ENCODE measurements at places on chromosomes 7 and 10. TPM values are rescaled to one million over a fixed set of nuclear protein-coding genes. Genes with fewer than 3 reads are reported as not detected.

HMX3 gene
- 0.16 TPM for total RNA-seq

GJD4 gene
- not detected for total RNA-seq

CLEC5A gene
- not detected for total RNA-seq

SEMA3E gene
- total RNA-seq = 0.79 TPM

MLXIPL gene
- total RNA-seq = 0.16 TPM

FFAR4 gene
- not detected for total RNA-seq

SPDYE2 gene
- total RNA-seq = not detected

FGL2 gene
- total RNA-seq = 170 TPM

FEZF1 gene
- not detected for total RNA-seq

UNCX gene
- total RNA-seq = not detected

TBATA gene
- total RNA-seq = not detected

FGFR2 gene
- under 0.01 TPM for total RNA-seq

GRID1 gene
- not detected for total RNA-seq

OLAH gene
- not detected for total RNA-seq

GRM8 gene
- not detected for total RNA-seq
